CD4-positive, alpha-beta T cell treated with Interleukin-15 for 1 hour (primary cell): ENCODE measurements at places on chromosomes 3 and 15.
A peak's percentile ranks its signal among the peaks of the same experiment; 100 is the strongest.

DNA sequence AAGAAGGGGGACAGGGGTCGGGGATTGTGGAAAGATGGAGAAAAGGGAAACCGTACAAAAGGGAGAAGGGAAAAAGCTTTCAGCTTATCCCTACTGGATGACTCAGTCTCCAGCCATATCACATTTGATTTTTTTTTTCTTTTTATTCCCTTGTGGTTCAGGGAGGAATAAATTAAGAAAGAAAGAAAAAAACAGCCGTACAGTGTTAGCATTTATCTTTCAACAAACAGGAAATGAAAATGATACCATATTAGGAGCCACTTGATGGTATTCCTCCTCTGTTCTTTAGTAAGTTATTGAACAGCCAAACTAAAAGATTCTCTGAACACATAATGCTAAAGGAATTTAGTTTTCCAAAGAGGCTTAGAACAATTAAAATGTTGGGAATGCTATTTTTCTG lies 594.4 kb downstream of the FOXP1 start:
- no peak for DNase-seq

DNA sequence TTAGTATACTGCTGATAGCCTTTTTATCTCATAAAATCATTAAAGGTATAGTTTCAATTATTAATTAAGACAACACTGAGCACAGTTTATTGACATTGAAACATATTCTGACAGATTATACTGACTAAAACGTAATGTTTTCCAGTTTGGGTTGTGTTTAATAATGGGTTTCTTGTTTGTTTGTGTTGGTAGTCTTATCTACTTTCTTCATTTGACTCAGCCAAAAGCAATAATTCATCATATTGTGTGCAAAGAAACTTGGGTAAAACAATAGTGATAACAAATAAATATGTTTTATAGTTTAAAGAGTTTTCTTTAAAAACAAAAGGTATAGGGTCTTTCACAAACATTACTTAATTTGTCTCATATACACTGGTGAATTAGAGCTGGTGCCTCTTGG lies 629.2 kb upstream of the AGTR1 start:
- no peak for DNase-seq

GRCh38 chr3:13308380-13308801 lies 111.7 kb downstream of the NUP210 start:
- DNase-seq = no peak

- no peak for DNase-seq
Observed at GRCh38 chr15:88002706-88003105, 253.8 kb downstream of the NTRK3 start.

- peak; percentile 61 for DNase-seq
Observed at GRCh38 chr15:40470423-40471104, at the start of gene CHST14. CHST14 (plus strand) TSS chr15:40470984; CDS start chr15:40471214, 230 bp downstream.

DNA sequence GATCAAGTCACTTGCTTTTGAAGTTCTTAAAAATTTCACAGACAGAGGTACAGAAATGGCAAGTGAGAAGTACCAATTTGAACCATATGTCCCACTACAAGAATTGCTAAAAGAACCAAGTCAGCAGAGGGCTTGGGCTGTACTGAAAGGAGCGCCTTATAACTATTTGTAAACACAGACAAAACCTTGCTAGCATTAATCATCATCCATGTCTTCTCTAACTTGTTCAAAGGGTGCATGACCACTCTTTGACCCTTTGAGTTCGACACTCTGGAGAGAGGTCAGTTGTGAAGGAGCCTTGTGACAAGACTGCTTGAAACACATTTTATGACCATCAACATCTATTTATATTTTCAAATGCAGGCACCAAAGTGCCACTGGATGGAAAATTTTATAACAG lies 191.7 kb downstream of the PDZRN3 start:
- DNase-seq = no peak

- no peak for DNase-seq
Observed at GRCh38 chr3:15426579-15427118, 695 bp downstream of the METTL6 start.

GRCh38 chr3:187677604-187678003 lies 7.4 kb upstream of the SST start:
- no peak for DNase-seq

GRCh38 chr3:171801738-171802589 lies 8.3 kb downstream of the PLD1 start:
- DNase-seq = no peak

- DNase-seq = no peak
Observed at GRCh38 chr3:194327218-194328052, 23.7 kb downstream of the CPN2 start.

- DNase-seq = no peak
Observed at GRCh38 chr3:120438665-120439370, 12.0 kb downstream of the FSTL1 start.

DNA sequence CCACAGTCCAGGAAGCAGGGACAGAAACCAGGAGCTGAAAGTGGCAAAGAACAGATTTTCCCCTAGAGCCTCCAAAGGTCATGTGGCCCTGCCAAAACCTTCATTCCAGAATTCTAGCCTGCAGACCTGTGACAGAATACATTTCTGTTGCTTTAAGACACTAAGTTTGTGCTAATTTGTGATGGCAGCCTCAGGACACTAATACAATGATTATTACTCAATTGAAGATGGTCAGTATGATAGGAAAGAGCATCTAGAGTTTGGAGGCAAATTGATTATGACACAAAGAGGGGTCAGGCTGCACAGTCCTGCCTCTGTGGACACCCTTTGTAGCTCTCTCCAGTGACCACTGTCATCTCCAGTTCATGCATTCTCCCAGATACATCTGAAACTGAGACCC lies 79.0 kb upstream of the C3orf49 start:
- DNase-seq = no peak

DNA sequence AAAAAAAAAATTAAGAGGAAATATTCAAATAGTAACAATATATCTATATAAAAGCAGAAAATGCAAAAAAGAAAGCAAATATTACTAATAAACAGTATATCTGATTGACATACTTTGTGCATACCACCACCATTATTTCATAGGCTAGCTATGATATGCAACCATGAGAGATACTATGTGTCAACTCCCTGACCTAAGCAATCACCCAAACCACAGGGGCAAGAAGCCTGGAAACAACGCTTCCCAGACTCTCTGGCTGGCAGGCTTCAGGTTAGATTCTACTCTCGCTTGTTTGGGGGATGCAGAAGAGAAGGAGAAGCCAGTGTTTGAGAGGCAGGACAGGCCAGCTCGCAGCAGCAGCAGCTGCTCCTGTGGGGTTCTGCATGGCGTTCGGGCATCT lies 169.3 kb upstream of the TPM1 start:
- no peak for DNase-seq

GRCh38 chr15:98952381-98952803 lies 55.2 kb downstream of the PGPEP1L start:
- DNase-seq = no peak

DNA sequence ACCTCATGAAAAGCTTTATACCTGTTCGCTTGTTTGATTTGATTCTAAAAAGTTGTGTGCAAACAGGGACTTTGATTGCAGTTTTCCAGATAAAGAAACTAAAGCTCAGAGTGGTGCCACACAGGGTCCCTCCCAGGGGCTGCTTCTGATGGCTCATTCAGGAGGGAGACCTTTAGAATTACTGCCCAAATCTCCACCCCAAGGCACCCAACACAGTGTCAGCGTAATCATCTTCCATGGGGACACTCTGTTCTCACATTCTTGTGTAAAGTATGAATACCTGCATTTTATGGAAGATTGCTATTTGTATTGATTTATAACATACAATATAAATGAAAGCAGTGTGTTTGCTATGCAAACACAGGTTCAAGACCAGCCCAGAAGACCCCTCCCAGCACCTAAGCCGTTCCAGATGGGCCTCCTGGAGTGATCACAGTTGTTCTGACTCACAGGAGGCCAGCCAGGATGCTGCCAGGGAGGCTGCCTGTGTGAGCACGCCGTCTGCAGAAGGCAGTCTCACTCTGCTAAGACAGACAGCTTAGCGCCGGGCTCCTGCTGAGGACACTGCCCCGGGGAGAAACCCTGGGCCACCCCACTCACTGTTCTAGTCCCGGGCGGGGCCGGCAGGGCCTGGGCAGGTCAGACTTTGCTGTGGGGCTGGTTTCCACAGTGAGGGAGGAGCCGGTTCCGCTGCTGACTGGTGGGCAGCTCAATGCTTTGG lies 185.6 kb downstream of the FAM43A start:
- peak; percentile 42 for DNase-seq

DNA sequence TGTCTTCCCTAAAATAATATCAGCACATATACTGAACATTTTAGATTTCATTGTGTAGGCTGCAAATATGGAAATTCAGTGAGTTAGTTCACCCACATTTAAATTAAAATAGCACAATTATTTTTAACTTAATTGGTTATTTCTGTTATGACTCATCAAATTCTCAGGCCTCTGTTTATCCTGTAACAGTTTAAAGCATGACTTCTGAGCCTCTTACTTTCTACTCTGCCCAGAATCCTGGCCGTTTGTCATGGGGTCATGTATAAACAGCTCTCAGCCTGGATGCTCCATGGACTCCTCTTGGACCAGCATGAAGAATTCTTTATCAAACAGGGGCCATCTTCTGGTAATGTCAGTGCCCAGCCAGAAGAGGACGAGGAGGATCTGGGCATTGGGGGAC lies 12.2 kb downstream of the TUBGCP4 start:
- no peak for DNase-seq

- DNase-seq = no peak
Observed at GRCh38 chr15:24976932-24977331, 22.1 kb downstream of the SNRPN start.

GRCh38 chr15:69885173-69885955 lies 212.4 kb downstream of the TLE3 start:
- no peak for DNase-seq

GRCh38 chr3:110667216-110667615 lies 404.4 kb upstream of the NECTIN3 start:
- DNase-seq = no peak

DNA sequence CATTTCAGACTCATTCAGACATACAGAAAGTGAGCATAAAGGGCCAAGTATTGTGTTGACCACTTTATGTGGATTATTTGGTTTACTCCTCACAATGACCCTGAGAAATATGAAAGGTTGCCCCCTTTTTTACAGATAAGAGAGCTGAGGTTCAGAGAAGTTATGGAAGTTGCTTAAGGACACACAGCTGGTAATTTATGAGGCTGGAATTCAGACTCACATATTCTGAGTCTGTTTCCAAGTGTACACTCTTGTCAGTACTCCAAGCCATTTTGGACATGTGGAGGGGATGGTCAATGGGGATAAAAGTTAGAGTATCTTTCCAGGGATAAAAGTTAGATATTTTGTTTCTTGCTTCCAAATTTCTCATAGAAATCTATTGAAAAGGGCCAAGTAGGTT lies 15.9 kb downstream of the ITPR1 start:
- DNase-seq = no peak

DNA sequence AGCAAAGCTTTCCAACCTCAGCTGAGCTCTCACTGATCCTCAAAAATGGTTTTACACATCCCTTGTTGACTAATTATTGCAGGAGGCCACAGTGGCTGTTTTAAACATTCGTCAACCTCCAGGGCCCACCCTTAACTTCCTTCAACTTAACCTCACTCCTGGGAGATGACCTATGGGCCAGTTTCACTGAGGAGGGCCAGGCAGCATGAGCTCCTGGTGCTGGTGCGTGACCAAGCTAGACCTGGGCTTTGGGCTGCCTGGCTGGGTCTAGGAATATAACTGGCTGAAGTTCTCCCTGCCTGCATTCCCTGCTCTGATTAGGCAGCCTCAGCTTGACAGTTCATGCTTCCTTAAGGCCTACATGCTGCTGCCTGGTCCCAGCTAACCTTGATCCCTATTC lies 273.7 kb upstream of the ATP11B start:
- no peak for DNase-seq

DNA sequence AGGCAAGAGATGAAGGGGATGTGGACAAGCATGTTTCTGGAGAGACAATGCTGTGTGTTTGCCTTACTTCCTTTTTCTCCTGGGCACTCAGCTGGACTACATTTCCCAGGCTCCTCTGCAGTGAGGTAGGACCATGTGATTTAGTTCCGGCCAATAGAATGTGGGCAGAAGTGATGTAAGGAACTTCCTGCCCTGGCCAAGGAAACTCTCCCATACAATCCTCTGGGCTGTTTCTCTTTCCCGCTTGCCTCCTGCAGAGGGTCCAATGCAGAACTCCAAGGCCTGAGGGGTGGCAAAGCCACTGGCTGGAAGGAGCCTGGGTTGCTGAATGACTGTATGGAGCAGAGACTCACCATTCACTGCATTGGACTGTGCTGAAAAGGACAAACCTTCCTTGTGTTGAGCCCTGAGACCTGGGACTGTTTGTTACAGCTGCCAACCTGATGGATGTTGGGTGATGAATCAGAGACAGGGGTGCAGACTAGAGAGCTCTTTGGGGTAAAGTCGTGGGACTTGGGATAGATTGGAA lies 82.7 kb upstream of the SLC6A6 start:
- peak; percentile 55 for DNase-seq

DNA sequence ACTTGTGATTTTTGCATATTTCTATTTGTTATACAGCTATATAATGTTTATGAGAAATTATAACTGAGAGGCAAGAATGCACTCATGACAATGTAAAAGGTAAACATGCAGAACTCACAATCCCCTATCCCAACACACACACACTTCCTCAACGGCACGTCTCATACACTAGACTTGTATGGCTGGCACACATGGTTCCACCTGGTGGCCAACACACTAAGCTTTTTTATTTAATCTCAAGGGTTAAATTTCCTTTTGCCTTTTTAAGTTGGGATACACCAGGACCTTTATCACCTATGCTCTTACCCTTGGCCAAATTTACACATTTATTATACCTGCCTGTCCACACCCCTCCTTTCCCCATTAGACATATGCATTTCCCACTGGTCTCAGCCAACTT lies 88.6 kb upstream of the PSMD6 start:
- no peak for DNase-seq

DNA sequence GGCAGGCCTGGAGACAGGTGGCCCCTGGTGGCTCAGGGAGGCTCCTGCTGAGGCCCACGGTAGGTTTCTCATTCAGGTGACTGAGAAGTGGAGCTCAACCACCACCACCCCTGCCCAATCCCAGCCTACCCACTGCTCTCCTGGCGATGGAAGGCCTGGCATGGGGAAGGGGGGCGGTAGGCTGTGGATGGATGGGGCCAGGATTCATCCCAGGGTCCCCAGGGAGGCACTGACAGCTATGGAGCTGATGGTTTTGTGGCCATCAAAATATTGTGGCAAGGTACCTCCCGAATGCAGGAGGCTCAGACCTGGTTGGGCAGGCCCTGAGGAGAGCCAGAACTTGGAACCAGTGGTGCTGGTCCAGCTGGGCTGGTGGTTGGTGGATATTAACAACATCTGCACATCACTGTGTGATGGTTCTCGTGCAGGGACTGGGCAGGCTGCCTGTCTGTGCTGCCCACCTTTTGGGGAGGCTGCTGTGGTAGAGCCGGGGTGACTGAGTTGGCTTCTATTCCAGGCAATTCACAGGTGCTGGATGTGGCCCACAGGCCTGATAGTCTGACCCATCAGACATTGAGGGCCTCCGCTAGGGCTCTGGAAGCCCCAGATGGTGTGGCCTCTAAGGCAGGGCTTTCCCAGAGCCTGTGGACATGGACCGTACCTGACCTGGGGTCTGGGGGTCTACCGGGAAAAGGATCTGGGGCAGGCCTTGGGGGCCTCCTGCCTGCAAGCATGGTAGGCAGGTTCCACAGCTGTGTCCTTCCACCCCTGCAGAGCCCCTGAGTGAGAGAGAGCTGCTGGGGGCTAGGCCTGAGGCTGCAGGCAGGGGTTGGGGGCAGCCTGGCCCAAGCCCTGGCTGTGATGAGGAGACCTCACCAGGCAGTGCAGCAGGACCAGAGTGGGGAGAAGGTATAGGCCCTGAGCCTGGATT lies 3.4 kb downstream of the ZBTB47 start:
- no peak for DNase-seq

- DNase-seq = no peak
Observed at GRCh38 chr15:74543583-74543982, 2.6 kb downstream of the ARID3B start.

- DNase-seq = no peak
Observed at GRCh38 chr15:39789736-39790135, 7.1 kb upstream of the FSIP1 start.
